ENCODE measurements at places on chromosomes 2 and 18. TPM values are rescaled to one million over a fixed set of nuclear protein-coding genes. Genes with fewer than 3 reads are reported as not detected.

NOSTRIN gene
- total RNA-seq = 0.50 TPM

ASXL2 gene
- total RNA-seq = 13.3 TPM

IL18R1 gene
- total RNA-seq = 4.7 TPM

PRKAG3 gene
- not detected for total RNA-seq

ANKRD30BL gene
- not detected for total RNA-seq

GMPPA gene
- total RNA-seq = 21.9 TPM

FOXD4L1 gene
- total RNA-seq = 0.19 TPM

POMC gene
- not detected for total RNA-seq

KDSR gene
- 46.3 TPM for total RNA-seq

RTTN gene
- total RNA-seq = 9.1 TPM

ITGAV gene
- 28.5 TPM for total RNA-seq

USP37 gene
- 6.3 TPM for total RNA-seq

IL1R1 gene
- total RNA-seq = 0.21 TPM

DYSF gene
- 1.0 TPM for total RNA-seq
